DND-41 (cell line): ENCODE measurements at places on chromosomes 1 and 21.

DNA sequence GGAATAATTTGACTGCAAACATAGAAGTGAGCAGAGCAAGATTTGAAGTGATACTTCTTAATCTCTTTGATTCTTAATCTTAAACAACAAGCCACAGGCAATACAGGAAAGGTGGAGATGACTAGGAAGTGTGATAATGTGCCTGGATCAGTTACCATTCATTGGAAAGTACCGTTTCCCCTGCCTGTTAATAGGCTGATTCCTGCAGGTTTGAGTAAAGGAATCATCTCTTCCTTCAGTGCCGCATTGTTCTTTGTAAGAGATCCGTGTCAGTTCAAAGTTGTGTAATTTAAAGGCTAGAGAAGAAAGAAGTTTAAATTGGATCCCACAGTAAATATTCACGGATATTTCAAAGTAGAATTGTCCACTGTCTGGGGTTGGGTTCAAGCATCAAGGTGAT lies 43.5 kb upstream of the BCL10 start:
- no peak for DNase-seq
- H3K36me3 ChIP-seq, result no peaks in the 10 kb centered on the region
- no peaks in the 10 kb centered on the region for H3K4me1 ChIP-seq
- no peak overlapping the region for H3K4me3 ChIP-seq
- peaks cover 10% of the 10 kb centered on the region for H3K27me3 ChIP-seq

DNA sequence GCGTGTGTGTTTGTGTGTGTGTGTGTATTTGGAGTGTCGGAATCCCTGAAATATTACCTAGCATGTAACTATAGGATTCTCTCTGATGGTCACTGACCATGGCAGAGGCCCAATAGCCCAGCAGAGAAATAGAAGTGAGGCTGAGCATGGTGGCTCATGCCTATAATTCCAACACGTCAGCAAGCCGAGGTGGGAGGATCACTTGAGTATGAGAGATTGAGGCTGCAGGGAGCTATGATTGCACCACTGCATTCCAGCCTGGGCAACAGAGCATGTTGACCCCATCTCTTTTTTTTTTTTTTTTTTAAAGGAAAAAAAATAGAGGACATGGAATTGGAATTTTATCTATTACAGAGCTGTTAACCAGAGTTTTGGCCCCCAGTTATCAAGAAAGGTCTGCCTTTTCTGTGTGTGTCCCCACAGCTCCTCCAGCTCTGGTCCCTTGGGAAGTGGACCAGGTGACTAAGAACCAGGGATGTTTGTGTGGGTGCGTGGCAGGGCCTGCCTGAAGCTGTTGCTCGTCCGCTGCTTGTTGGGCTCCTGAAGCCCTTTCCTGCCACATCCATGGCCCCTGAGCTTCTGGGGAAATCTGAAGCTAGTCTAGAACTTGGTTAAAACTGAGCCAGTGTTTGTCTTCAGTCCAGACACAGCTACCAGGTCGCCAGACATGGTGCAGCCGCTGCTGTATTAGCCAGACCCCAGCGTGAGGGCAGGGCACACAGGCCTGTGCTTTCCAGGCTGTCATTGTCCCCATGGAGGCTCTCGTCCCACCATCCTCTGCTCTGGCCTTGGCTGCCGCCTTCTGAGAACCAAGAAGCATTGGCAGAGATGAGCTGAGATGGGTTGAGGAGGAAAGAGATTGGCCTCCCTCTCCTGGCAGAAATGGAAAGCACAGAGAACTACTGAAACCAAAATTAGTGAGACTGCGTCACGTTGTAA lies 25.5 kb downstream of the CAPN9 start:
- no peak overlapping the region for H3K4me3 ChIP-seq
- no peaks in the 10 kb centered on the region for H3K36me3 ChIP-seq
- no peaks in the 10 kb centered on the region for H3K4me1 ChIP-seq
- H3K27ac ChIP-seq, result no peak overlapping the region
- no peak for DNase-seq
- H3K27me3 ChIP-seq, result no peaks in the 10 kb centered on the region

DNA sequence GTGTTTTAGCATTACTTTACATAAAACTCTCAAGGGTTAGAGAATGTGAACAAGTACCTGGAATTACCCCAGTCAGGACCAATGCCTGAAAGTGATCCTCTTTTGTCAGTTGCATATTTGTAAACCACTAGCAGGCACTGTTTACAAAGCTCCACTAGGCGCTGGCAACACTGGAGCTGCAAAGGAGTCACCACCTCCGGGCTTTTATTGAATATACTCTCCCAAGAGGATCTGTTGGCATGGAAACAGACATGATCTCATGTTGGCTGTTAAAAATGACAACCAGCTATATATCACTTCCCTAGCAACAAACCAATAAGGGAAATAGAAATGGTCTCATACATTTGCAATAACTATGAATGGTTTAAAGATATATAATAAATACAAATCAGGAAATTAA lies 116.0 kb downstream of the TTLL7 start:
- no peaks in the 10 kb centered on the region for H3K4me1 ChIP-seq
- no peak overlapping the region for H3K4me3 ChIP-seq
- no peak for DNase-seq
- no peaks in the 10 kb centered on the region for H3K27me3 ChIP-seq

GRCh38 chr1:55860326-55860725 lies 645.2 kb upstream of the USP24 start:
- H3K27ac ChIP-seq, result no peak overlapping the region
- DNase-seq, result no peak
- no peaks in the 10 kb centered on the region for H3K27me3 ChIP-seq
- H3K36me3 ChIP-seq, result no peaks in the 10 kb centered on the region
- H3K4me1 ChIP-seq, result no peaks in the 10 kb centered on the region
- no peak overlapping the region for H3K4me3 ChIP-seq

GRCh38 chr1:183267646-183268431 lies 81.8 kb downstream of the LAMC2 start:
- H3K27me3 ChIP-seq, result peaks cover 27% of the 10 kb centered on the region
- no peaks in the 10 kb centered on the region for H3K4me1 ChIP-seq
- no peaks in the 10 kb centered on the region for H3K36me3 ChIP-seq
- H3K27ac ChIP-seq, result no peak overlapping the region
- no peak overlapping the region for H3K4me3 ChIP-seq

GRCh38 chr1:154179946-154180687 lies 11.8 kb downstream of the TPM3 start:
- DNase-seq, result no peak
- H3K4me3 ChIP-seq, result peak overlapping the region; percentile 41
- no peak overlapping the region for H3K27ac ChIP-seq
- no peaks in the 10 kb centered on the region for H3K27me3 ChIP-seq
- H3K36me3 ChIP-seq, result peaks cover 60% of the 10 kb centered on the region

- no peak overlapping the region for H3K4me3 ChIP-seq
- H3K27ac ChIP-seq, result no peak overlapping the region
- H3K4me1 ChIP-seq, result no peaks in the 10 kb centered on the region
- H3K27me3 ChIP-seq, result no peaks in the 10 kb centered on the region
- no peaks in the 10 kb centered on the region for H3K36me3 ChIP-seq
- DNase-seq, result no peak
Measured at GRCh38 chr1:186960861-186961260, 132.1 kb downstream of the PLA2G4A start.

- no peak overlapping the region for H3K27ac ChIP-seq
- no peaks in the 10 kb centered on the region for H3K36me3 ChIP-seq
- no peaks in the 10 kb centered on the region for H3K4me1 ChIP-seq
- no peak for DNase-seq
- no peak overlapping the region for H3K4me3 ChIP-seq
- peaks cover 4% of the 10 kb centered on the region for H3K27me3 ChIP-seq
Measured at GRCh38 chr21:37717534-37717933, 198.7 kb downstream of the KCNJ6 start.

DNA sequence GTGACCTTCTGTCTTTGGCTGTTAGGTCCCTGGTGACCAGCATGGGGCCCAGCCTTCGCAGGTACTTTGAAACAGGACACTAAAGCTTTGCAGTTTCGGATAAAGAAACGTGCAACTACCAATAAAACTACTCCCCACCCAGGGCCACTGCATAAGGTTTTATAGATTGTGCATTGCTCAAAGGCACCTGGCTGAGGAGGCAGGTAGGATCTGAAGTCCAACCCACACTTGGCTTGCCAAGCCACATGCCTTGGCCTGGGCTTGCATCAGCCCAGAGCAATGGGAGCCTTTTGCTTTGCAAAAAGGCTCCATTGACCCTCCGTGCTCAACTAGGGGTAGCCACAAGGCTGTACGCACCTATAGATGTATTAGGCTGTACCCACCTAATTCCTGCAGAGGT lies 84.4 kb upstream of the SYT6 start:
- H3K4me3 ChIP-seq, result no peak overlapping the region
- H3K27me3 ChIP-seq, result no peaks in the 10 kb centered on the region
- no peak overlapping the region for H3K27ac ChIP-seq
- peaks cover 5% of the 10 kb centered on the region; the same call in 1 of the 2 replicates for H3K4me1 ChIP-seq
- H3K36me3 ChIP-seq, result no peaks in the 10 kb centered on the region

GRCh38 chr21:29382030-29382654 lies 83.4 kb downstream of the BACH1 start:
- no peak for DNase-seq
- H3K27ac ChIP-seq, result no peak overlapping the region
- H3K4me1 ChIP-seq, result peaks cover 26% of the 10 kb centered on the region

DNA sequence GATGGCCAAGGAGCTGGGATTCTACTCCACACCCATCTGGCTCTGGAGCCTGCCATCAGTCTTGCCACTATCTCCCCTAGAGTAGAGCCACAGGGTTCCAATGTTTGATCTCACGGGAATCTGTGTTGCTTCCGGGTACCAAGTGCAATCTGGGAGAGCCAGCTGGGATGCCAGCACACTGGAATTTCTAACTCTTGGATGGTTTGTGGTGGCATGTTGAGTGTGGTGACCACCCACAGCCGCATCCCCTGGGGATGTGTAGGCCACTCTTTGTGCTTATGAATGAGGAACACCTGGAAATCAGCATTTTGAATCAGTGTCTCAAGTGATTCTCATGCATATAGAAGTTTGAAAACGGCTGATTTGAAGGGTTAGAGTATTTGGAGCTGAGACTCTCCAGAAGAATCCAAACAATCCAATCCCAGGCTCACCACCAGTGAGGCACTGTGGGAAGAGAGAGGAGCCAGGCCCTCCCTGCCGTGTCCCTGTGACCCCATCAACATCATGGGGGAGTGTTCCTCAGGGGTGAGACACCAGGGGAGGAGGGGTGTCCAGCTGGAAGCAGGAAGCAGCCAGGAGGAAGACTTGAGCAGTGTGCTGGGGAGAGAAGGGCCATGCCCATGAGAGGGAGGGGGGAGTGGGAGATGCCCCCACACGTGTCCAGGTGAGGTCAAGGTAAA lies 13.4 kb downstream of the FBLIM1 start:
- no peaks in the 10 kb centered on the region for H3K27me3 ChIP-seq
- no peaks in the 10 kb centered on the region for H3K4me1 ChIP-seq
- H3K27ac ChIP-seq, result no peak overlapping the region
- H3K4me3 ChIP-seq, result no peak overlapping the region
- no peaks in the 10 kb centered on the region for H3K36me3 ChIP-seq
